Activated naive CD8-positive, alpha-beta T cell treated with anti-CD3 and anti-CD28 coated beads, Interleukin-2, amount 10 ng/mL, durations not matched to agents 7 days and 5 days (primary cell): ENCODE measurements at places on chromosomes 6 and 20. TPM values are rescaled to one million over a fixed set of nuclear protein-coding genes. Genes with fewer than 3 reads are reported as not detected.

GRCh38 chr6:30572148-30572547 is 906 bp downstream of the ABCF1 start:
- no peak for DNase-seq
- H3K27me3 ChIP-seq, result peaks cover 2% of the 10 kb centered on the region
- peaks cover 15% of the 10 kb centered on the region for H3K36me3 ChIP-seq
- H3K27ac ChIP-seq, result peak overlapping the region; percentile 96

- DNase-seq, result peak; percentile 58
- H3K27me3 ChIP-seq, result peaks cover 4% of the 10 kb centered on the region
- peak overlapping the region; percentile 86 for H3K4me3 ChIP-seq
- peaks cover 36% of the 10 kb centered on the region for H3K4me1 ChIP-seq
- H3K36me3 ChIP-seq, result no peaks in the 10 kb centered on the region
These were observed 16.6 kb upstream of the TRIM27 start for GRCh38 chr6:28940294-28940857.

DNA sequence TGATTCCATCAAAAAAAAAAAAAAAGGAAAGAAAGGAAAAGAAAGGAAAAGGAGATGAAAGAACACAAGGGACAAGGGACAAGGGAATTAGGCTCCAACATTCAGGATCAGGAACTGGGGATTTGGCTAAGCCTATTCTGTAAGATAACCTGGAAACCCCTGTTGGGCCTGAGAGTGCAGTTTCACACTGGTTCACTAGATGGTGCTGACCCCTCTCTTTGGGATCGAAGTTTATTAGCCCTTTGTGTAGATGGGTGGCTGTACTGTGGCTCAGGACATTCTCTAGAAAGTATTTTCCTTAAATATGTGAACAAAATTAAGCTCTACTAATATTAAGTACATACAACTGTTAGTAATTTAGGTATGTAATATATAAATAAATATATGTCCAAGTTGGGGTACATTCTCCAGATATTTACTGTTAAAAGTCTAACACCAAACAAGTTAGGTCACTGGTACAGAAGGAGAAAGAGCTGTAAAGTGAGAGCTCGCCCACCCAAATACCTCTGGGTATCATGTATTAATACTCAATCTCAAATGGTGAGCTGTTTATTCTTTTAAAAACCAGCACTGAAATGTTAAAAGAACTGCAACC is 6.3 kb downstream of the OR2A4 start:
- H3K27ac ChIP-seq, result no peak overlapping the region
- peaks cover 4% of the 10 kb centered on the region for H3K27me3 ChIP-seq
- no peak for DNase-seq
- no peak overlapping the region for H3K4me3 ChIP-seq
- H3K36me3 ChIP-seq, result no peaks in the 10 kb centered on the region

The MDC1 gene
- total RNA-seq, result 50.2 TPM

The GLP1R gene
- not detected for total RNA-seq
